ENCODE measurements at places on chromosomes 6 and 20.

DNA sequence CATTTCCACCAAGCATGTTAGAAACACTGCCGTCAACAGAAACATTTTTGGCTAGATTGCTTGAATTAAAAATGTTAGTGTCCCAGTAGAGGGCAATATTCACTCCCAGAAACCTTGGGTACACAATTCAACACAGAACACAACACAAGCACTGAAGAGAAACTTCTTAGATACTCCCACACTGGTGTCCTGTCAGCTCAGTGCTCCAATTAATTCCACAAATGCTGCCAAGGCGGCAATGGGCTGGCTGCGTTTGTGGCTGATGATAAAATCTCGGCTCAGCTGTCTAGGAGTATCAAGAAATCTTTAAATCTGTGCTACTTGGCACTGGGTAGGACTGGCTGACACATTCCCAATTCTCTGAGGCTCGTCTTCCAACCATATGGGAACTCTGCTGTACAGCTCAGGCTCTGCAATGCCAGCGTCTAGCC lies 39.3 kb downstream of the BEND3 start:
- no peak for DNase-seq

GRCh38 chr6:106446287-106446885 lies 85.9 kb downstream of the CRYBG1 start:
- no peak for DNase-seq

- DNase-seq, result peak; percentile 95
Measured at GRCh38 chr6:32894085-32895005, 40.4 kb downstream of the PSMB9 start.

DNA sequence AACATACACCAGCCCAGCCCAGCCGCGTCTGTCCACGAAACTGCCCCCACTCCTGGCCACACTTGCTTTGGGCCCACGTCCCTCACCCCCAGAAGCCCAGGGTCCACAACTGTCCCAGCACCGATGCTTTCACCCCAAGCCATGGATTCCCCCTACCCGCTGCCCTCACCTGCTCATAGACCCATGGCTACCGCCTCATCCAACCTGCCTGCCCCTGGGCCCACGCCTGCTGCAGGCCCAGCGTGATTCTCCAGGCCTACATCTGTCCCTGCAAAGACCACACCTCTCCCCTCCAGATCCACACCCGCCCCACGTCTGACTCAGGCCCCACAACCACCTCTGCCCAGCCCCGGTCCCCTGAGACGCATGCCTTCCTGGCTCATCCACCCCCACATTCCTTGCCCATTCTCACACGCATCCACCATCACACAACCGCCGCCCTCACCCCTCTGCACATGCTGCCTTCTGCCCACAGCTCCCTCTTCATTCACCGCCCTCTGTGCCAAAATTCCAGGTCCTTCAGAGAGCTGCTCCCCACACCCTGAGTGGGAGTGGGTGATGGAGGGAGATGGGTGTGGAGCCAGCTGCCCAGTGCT lies 86.7 kb downstream of the GRM4 start:
- no peak for DNase-seq

DNA sequence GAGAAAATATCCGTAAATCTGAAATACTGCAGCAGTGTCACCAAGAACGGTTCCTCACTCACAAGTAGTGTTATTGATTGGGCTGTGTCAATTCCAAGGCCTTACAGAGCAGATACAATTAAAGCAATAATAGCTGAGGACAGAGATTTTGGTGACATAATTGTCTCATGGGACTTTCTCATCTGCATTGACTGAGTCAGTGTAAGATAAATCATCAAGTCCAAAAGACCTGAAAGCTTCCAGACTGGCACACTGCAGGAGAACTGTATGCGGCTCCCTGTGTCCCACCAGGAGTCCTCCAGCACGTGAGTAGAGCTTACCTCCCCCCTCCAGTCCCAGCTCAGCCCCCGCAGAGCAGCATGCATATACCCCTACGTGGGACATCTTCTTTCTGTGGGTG lies 655.2 kb upstream of the ARID1B start:
- DNase-seq, result no peak
